Astrocyte of the hippocampus (primary cell): ENCODE measurements at places on chromosomes 13 and 19.

GRCh38 chr19:18789883-18790565, 1.1 kb downstream of the COMP start:
- peak; percentile 42 for DNase-seq

- no peak for DNase-seq
These were observed 8.2 kb upstream of the SIGLEC14 start for GRCh38 chr19:51654783-51655182.

DNA sequence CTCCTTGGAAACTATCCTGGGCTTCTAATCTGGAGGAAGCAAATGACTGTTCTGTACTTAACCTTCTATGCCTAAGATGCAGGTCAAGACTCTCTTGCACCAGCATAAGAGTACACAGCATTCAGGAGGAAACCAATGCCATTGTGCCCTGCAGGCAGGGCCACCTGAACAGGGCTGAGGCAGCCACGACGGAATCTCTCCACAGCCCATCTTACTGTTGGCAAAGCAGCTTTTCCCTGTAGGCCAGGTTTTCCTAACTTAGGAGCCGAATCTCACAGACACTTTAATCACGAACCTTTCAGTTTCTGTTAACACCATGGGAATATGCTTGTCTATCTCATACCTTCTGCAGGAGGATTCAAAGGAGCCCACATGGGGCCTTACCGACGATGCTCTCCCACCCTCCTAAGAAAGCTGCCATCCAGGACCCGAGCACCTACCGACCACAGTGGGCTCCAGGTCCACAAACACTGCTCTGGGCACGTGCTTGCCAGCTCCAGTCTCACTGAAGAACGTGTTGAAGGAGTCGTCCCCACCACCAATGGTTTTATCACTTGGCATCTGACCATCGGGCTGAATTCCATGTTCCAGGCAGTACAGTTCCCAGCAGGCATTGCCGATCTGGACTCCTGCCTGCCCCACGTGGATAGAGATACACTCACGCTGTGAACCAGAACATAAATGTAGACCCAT, 2.6 kb downstream of the TUBA3C start:
- DNase-seq, result no peak

DNA sequence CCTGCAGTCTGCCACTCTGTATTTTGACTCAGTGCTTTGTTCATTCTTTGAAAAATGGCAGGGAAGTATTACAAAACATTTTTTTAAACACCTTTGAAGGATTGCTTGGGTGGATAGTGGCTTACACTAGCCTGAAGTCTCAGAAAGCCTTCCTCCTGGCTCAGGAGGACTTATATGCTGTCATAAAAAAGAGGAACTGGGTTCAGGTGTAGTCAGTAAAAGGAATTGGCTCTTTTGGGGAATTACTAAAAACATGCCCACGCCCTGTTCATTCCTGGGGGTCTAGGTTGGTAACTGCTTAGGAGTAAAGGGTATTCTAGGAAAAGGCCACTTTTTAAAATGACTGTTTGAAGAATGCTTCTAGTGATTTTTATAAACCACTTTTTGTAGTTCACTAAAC, 186.9 kb downstream of the SHISA2 start:
- no peak for DNase-seq

GRCh38 chr19:51250786-51251467, at the start of gene SIGLECL1:
SIGLECL1 (plus strand) TSS chr19:51251080; CDS start chr19:51264073, 12,993 bp downstream.
- no peak for DNase-seq

DNA sequence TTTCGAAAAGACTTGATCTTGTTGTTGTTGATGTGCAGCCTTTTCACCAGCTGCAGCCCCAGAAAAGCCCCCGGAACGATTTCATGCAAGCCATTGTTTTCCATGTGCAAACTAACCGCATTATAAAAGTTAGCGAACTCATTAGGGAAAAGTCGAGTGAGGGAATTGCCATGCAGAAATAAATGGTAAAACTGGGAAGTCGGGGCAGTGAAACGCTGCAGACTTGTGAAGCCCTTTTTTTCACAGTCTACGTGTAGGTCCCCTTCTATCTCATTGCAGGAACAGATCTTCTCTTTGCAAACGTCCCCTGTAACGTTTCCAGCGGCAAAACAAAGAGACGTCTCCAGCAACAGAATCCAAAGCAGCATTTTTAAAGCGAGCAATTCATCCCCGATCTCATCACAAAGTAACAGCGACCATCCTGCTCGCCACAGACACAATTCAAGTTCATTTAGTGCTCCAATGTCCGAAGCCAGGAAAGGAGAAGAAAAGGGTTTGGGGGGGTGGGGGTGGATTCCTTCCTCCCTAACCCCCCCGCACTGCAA, 1.1 kb downstream of the SLITRK1 start:
- DNase-seq, result peak; percentile 4

DNA sequence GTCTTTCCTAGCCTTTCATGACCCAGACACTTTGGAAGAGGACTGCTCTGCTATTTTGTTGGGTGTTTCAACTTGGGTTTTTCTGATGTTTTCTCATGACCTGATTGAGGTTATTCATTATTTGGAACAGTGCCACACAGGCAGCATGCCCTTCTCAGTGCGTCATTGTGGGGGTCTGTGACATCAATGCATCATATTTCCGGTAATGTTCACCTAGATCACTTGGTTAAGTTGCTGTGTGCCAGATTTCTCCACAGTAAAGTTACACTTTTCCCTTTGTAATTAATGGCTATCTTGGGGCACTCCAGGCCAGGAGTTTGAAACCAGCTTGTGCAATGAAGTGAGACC, 124.4 kb downstream of the SIPA1L3 start:
- DNase-seq, result peak; percentile 53

DNA sequence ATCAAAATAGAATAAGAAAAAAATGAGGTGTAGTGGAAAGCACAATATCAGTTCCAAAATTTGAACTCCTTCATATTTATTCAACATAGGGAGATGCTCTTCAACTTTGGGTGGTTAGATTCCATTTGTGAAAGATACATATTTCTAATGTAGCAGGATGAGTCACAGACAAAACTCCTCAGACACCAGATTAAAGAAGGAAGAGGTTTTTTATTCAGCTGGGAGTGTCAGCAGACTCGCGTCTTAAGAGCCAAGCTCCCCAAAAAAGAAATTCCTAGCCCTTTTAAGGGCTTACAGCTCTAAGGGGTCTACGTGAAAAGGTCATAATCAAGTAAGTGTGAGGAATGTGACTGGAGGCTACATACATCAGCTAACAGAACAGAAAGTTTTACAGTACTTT, 6.8 kb upstream of the ZNF765 start:
- no peak for DNase-seq
